GM13976 (cell line): ENCODE measurements at places on chromosomes 2 and 18.
A peak's percentile ranks its signal among the peaks of the same experiment; 100 is the strongest.

DNA sequence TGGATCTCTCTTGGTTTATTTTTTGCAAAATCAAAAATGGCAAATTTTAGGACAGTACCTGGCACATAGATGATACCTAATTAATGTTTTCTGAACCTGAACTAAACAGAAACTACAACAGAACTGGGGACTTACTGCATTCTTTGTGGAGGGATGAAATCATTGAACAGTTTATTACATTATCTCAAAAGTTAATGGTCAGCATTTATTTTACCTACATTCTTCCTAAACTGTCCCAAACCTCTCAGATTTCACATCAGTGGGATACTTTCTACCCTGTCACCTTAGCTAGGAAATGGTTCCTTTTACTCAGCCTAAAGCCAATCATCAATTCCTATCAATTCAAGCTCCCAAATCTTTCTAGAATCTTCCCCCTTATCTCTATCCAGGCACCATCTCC lies 10.3 kb downstream of the NIF3L1 start:
- no peak for DNase-seq

GRCh38 chr2:201994973-201995638 lies 38.5 kb upstream of the FZD7 start:
- no peak for DNase-seq

DNA sequence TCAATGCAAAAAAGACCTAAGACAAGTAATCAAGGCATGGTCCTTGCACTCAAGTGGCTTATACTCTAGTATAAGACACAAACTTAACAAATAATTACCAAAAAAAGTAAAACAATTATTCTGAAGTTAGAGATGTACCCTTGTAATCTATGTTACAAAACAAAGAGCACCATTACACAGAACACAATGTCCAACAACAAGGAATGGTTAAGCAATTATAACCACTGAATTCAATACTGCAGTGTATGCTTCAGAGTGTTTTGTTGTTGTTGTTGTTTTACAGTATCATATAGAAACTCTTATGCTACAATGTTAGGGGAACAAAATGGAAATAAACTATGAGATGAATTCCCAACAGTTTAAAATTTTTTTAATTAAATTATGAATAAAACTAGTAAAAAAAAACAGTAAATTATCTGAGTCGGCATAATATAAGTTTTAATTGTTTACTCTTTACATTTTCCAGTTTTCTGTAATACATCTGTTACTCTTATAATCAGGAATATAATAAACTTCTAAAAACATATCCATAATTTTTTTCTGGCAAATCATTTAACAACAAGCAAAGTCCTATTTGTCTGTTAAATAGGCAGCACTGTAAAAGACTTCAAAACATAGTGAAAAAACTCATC lies 29.2 kb downstream of the ROCK2 start:
- DNase-seq, result no peak

DNA sequence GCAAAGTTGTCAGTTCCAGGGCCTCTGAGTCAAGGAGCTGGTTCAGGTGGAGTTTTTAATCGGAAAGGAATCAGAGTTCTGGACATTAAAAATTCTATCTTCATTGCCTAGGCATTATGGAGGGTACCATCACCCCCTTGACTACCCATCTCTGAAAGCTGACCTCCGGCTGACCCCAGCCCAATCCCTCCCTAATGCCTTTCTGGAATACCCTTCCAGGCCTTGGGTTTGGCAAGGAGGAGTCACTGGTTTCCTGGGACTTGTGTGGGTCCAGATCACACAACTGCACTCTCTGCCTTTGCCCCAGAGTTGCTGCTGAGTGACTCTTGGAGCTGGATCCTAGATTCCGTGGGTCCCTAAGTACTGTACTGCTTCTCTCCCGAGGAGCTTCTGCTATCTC lies 1.0 kb upstream of the OSR1 start:
- DNase-seq, result peak; percentile 12

- DNase-seq, result no peak
Observed at GRCh38 chr2:41872646-41873045, 175.2 kb upstream of the PKDCC start.

DNA sequence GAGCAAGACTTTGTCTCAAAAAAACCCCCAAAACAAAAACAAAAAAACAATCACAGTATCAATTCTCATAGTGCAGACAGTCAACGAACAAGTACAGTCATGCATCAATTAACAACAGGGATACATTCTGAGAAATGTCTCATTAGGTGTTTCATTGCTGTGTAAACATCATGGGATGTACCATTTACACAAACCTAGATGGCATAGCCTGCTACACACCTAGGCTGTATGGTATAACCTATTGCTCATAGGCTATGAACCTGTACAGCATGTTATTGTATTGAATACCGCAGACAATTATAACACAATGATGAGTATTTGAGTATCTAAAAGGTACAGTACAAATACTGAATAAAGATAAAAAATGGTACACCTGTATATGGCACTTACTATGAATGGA lies 67.8 kb upstream of the LMAN1 start:
- DNase-seq, result no peak

GRCh38 chr2:241541564-241542277 lies 16.8 kb upstream of the BOK start:
- DNase-seq, result peak; percentile 36

DNA sequence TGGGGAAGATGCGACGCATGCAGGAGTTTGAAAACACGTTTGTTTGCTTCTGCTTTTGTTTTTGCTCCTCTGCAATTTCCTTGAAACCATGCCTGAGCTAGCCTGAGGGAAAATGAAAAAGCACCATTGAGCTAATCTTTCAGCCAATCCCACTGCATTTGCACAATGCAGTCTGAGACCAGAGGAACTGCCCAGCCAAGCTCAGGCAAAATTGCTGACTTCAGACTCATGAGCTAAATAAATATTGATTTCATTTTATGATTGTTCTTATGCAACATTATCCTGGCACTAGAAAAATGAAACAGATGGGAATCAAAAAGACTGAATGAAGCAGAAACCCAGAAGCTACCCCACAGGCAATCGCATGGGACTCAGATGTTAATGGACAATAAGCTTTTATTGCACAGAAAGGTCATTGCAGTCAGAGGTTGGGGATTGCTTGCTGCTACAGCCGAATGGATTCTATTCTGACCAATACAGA lies 37.0 kb downstream of the TPRKB start:
- no peak for DNase-seq

- no peak for DNase-seq
Observed at GRCh38 chr2:159065313-159065712, 96.9 kb downstream of the TANC1 start.

GRCh38 chr2:96747061-96747617 lies 7.3 kb upstream of the LMAN2L start:
- no peak for DNase-seq

GRCh38 chr2:33059471-33060156 lies 112.9 kb downstream of the LTBP1 start:
- DNase-seq, result no peak

DNA sequence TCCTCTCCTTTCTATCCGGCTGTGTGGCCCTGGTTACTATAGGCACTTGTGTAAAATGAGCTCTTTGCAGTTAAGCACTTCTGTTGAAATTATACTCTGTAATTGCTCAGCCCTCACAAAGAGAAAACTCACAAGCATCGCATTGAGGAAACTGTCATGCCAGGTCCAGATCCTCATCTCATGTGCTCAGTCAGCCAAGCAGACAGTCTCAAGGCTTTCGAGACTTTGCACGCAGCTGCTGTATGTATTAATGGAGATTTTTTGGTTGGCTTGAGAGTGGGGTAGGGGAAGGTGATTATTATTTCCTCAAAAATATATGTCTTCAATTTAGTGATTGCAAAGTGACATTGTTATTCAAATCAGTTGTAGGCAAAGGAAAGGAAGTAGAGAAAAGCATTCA lies 33.0 kb upstream of the PHLPP1 start:
- DNase-seq, result no peak

GRCh38 chr2:176959614-176960013 lies 253.0 kb upstream of the HNRNPA3 start:
- DNase-seq, result no peak

DNA sequence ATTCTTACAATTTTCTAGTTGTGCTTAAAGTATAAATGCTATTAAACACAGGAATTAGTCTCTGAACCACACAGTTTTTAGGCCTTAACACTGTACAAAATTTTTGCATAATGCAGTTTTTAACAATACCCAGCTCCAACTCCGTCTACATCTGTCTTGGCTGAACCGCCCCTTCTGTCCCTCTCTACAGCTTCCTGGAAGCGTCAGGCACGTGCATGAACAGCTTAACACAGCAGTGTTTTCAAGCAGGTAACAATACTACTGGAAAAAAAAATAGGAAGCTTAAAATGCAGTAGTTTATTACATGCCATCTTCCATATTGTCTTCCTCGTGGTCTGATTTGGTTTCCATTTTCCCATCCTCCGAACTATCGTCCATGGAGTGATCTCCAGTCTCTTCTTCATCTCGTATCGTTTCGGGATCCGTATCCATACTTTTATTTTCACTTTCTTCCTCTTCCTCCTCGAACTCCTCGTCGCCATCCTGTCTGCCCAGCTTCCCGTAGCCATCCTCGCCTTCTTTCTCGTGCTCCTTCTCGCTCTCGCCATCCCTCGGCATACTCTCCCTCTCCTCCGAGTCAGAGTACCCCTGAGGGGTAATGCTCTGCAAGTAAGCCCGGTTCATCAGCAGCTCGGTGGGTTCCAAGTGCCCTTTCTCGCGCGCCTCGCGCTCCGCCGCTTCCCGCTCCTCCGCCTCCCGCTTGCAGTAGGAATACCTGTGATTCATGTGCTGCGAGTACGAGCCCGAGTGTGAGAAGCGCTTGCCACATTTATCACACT lies 130.6 kb downstream of the ZEB2 start:
- DNase-seq, result no peak

DNA sequence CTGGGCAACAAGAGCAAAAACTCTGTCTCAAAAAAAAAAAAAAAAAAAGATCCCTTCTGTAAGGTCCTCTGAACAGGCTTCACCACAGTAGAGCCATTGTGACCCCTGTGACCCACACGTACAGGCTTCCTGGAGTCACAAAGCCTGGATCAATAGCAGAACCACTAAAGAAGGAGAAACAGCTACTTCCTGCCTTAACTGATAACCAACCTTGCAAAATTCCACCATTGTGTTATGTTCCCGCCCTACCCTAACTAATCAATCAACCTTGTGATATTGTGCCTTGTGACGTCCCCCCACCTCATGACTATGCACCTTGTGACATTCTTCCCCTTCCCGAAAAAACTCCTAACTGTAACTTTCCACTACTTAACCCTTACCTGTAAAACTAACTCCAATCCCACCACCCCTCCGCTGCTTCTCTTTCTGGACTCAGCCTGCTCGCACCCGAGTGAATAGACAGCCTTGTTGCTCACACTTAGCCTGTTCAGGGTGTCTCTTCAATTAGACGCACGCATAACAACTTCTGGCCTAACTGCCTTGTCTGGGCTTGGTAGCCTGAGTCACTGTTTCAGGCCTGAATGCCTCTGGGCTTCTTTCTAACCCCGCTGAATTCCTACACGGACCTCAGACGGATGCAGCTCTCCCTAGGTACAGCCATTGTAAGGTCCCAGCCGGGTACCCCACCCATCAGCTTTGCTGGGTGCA lies 13.9 kb downstream of the SCYGR8 start:
- DNase-seq, result no peak

DNA sequence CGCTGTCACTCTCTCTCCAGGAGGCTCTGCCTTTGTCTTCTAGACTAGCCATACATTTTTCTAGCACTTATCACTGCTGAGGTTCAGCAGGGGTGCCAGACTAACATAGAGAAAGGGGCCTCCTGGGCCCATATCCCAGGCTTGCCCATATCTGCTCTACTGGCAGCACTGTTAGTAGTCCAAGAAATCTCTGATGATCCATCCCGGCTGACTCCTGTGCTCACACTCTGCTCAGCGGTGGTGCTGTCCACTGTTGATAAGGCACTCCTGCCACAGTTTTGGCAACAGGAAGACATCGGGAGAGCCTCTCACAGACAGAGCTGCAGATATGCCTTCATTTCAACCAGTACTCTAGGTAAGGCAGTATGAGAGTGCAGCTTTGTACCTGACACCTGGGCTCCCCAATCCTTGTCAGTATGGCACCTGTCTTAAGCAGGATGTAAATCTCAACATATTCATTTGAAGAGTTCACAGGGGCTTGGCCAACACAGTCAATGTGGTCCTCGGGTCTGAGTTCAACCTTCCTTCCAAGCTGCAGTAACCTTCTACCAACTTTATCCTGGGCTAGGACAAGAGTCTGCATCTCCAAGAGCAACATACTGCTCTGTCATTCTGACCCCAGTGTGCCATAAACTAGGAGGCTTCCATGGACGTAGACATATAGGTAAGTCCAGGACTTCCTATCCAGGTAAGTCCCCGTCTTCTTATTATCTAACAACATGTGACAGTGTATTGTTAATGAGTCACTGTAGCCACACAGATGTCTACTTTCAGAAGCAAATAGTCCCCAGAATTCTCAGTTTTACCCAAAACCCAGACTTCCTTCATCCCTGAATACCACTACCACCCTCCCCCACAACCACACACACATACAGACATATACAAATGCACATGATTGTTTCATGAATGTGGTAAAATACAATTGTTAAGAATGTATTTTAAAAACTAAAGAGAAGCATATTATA lies 16.2 kb downstream of the KLF7 start:
- no peak for DNase-seq

DNA sequence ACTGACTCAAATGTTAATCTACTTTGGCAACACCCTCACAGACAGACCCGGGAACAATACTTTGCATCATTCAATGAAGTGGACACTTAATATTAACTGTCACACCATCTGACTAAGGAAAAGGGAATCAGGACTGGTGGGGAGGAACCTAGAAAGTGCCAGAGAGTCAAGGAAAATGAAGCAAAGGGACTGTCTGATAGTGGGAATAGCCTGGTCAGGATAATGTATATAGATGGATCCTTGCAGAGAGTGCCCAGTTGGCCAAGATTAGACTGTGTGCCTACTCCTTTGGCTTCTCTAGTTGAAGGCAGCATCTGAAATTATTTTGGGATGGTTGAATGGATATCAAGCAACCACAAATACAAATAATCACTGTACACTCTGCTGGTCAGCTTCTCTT lies 45.2 kb downstream of the ARL6IP6 start:
- DNase-seq, result no peak
